CD4-positive, alpha-beta T cell treated with Interferon alpha-2 for 1 hour (primary cell): ENCODE measurements at places on chromosomes 13 and 19.

- DNase-seq, result peak; percentile 16
Measured at GRCh38 chr13:45511310-45512097, 46.8 kb downstream of the COG3 start.

DNA sequence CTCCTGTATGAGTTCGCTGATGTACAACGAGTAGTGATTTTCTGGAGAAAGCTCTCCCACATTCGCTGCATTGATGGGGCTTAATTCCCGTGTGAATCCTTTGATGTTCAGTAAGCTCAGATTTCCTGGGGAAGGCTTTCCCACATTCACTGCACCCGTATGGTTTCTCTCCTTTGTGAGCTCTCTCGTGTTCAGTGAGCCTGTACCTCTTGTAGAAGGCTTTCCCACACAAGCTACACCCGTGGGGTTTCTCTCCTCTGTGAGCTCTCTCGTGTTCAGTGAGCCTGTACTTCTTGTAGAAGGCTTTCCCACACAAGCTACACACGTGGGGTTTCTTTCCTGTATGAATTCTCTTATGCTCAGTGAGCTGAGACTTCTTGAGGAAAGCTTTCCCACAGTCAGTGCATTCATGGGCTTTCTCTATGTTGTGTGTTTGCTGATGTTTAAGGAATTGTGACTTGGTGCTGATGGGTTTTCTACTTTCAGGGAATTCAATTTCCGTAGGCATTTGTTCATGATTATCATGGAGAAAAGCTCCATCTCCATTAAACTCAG, 3.5 kb upstream of the ZNF577 start:
- no peak for DNase-seq

- DNase-seq, result no peak
Measured at GRCh38 chr13:91762957-91763356, 364.5 kb downstream of the GPC5 start.

DNA sequence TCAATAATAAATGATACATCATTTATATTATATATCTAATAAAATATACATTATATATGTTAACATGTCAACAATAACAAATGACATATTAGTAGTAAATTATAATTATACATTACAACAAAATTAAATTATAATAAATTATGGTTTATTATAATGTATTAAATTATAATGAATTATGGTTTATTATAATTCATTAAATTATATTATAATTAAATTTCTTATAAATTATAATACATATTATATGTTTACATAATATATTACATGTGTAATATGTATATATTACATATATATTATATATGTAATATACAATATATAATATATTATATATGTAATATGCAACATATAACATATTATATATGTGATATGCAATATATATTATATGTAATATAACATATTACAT, 20.5 kb downstream of the C3 start:
- DNase-seq, result no peak

- DNase-seq, result no peak
Measured at GRCh38 chr19:40604171-40604646, 3.0 kb downstream of the LTBP4 start.

- DNase-seq, result no peak
Measured at GRCh38 chr13:95564091-95564490, 11.6 kb downstream of the CLDN10 start.

GRCh38 chr19:6276447-6276846, 3.3 kb downstream of the MLLT1 start:
- DNase-seq, result no peak

DNA sequence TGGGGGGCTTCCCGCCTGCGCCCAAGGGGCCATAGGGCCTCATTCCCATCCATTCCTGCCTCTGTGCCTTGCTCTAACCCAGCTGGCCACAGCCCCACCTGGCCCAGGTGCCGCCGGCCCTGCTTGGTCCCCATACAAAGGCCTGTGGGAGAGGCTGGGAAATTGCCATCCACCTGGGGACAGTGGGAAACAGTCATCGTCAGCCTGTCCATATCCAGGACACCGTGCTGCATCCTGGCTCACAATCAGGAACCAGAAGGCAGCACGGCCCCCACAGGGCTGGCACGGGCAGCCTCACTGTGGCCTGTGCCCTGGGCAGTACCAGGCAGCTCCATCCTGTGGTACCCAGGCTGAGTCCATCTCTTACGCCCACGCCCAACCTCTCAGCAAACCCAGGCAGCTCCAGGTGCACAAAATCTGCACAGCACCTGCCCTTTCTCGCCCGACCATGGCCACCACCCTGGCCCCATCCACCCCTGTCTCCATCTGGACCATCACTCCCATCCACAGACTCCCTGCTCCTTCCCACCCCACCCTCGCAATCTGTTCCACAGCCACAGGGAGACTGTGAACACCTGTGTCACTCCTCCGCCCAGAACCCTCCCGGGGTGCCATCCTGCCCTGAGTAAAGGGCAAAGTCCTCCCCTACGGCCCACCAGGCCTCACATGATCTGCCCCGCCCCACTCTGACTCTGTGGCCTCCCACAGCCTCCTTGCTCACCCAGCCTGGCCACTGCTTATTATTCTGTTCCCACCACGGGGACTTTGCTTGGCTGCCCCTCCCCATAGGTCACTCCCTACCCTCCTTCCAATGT, 21.1 kb upstream of the FBXO27 start:
- no peak for DNase-seq

DNA sequence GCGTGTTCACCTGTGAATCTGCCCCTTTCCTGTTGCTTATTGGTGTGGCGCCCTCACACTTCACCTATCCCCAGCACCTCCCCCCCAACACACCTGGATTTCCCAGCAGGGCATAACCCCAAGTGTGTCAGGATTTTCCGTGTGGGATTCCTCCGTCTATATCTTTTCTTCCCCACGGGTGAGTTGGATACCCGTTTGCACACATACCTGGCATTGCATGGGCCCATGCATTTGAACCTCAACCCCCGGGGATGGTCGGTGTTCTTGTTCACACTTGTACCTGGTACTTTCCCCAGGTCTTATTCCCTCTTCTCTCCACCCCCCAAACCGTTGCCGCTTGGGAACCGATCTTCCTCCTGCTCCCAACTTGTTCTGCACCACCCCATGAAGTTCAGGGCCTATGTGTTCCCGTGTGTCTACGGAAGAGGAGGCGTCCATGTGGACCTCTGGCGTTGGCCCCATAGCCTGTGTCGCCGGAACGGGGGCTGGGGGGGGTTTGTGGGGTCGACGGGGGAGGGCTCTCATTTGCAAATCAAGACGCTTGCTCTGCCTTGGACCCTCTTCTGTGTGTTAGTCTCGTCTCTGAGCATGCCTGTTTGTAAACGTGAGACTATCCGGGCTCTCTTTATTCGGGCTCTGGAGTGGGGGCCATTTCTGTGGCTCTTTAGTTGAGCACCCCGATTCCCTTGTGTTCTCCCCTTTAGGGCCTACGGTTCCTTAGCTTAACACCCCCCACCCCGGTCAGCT, 1.7 kb downstream of the PRR12 start:
- DNase-seq, result no peak

- no peak for DNase-seq
Measured at GRCh38 chr19:6216996-6217751, 62.6 kb downstream of the MLLT1 start.

- no peak for DNase-seq
Measured at GRCh38 chr19:50667759-50668231, 18.6 kb downstream of the C19orf81 start.

GRCh38 chr13:61685682-61686012, 270.0 kb upstream of the PCDH20 start:
- DNase-seq, result no peak

DNA sequence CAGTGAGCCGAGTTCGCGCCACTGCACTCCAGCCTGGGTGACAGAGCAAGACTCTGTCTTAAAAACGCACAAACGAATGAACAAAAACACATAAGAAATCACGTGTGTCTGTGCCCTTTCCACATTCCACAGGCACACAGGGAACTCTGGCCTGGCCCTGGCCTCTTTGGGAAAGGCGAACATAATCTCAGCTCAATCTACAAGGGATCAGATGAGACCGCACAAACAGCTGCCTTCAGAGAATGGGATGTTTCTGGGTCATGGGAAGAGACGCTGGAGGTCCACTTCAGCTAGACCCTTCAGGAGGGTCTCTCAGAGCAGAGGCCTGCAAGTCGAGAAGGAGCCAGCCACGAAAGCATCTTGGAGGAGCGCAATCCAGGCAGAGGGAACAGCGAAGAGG, 6.3 kb upstream of the CRTC1 start:
- DNase-seq, result no peak

- DNase-seq, result no peak
Measured at GRCh38 chr13:74104661-74105275, 29.4 kb downstream of the KLF12 start.

GRCh38 chr13:104256701-104257100, 1190.5 kb upstream of the SLC10A2 start:
- DNase-seq, result no peak

- DNase-seq, result no peak
Measured at GRCh38 chr13:51665456-51665855, 81.2 kb downstream of the WDFY2 start.

DNA sequence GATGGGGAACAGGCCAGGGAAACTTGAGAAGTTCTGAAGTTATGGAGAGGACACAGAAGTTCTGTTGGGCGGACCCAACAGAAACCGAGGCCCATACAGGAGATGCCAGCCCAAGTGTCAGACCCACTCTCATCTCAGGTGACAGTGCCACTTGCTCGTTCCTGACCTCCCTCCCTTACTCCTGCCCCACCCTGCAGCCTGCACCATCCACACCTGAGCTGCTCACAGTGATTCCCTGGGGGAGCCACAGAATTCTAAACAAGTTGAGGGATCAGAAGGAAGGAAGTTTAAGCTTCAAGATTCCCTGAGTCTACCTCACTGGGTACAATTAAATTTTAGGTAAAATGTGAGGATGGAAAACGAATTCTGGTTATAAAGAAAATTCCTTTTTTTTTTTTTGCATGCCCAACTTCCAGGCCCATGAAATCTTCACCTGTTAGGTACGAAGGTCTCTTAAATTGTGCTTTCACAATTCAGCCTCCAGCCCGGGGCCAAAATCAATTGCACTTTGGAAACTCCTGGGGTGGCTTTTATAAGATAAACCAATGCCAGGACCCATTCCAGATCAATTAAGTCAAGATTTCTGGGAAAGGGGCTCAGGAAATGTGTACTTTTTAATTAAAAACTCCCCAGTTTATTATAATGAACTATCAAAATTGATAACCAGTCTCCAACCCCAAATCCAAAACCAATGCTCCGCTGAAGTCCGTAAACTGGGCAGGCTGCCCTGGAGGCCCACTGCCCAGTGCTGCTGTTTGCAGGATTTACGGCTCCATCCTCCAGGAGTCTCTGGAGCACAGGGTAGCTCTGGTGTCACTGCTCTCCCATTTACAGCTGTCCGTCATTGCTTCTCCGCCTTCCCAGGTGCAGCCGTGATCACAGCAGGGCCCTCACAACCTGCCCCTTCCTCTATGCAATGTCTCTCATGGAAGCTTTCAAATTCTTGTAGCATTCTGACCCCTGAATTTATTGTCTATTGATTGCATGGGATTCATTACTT, 643.5 kb downstream of the UQCRFS1 start:
- DNase-seq, result no peak

GRCh38 chr19:28706693-28707092, 506.3 kb downstream of the UQCRFS1 start:
- no peak for DNase-seq

DNA sequence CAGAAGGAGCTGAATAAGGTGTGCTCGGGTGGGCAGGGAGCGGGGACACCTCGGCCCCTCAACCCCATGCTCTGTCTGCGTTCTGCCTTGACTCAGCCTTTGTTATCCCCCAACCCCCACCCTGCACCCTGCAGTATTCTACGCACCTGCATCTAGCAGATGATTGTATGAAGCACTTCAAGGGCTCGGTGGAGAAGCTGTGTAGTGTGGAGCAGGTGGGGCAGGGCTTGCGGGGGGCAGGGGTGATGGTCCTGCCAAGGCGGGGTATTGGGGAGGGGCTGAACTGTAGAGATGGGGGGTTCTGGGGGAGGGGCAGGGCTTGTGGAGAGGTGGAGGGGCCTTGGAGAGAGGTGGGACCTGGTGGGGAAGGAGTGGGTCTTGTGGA, 6.1 kb downstream of the STXBP2 start:
- DNase-seq, result no peak

DNA sequence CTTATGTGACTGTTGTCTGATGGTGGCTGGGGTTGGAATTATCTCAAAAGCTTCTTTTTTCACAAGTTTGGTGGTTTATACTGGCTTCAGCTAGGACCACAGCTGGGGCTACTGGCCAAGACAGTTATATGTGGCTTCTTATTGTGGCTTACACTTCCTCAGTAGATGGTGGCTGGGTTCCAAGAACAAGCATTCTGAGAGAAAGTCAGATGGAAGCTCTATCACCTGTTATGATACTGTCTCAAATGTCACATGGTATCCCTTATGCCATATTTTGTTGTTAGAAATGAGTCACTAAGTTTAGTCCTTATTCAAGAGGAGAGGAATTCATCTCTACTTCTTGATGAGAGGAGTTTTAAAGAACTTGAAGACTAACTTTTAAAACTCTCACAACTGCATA, 41.6 kb downstream of the NDFIP2 start:
- DNase-seq, result no peak

GRCh38 chr13:70380809-70381208, 272.6 kb upstream of the KLHL1 start:
- no peak for DNase-seq
